WTC11 (cell line): ENCODE measurements at places on chromosomes 16 and 17.

GRCh38 chr16:73396556-73396955, 348.6 kb upstream of the ZFHX3 start:
- no peaks in the 10 kb centered on the region for H3K36me3 ChIP-seq
- no peak for DNase-seq
- H3K4me1 ChIP-seq: peaks cover 17% of the 10 kb centered on the region

GRCh38 chr16:13335879-13336278, 434.5 kb downstream of the SHISA9 start:
- no peak overlapping the region for H3K4me3 ChIP-seq
- H3K36me3 ChIP-seq: peaks cover 9% of the 10 kb centered on the region
- peaks cover 38% of the 10 kb centered on the region for H3K4me1 ChIP-seq
- no peaks in the 10 kb centered on the region; the same call in 1 of the 2 replicates for H3K27me3 ChIP-seq
- no peak for DNase-seq

- no peaks in the 10 kb centered on the region for H3K36me3 ChIP-seq
- H3K27me3 ChIP-seq: peaks cover 27% of the 10 kb centered on the region
- peak; percentile 48 for DNase-seq
- H3K27ac ChIP-seq: no peak overlapping the region; the same call in 1 of the 2 replicates
- H3K4me3 ChIP-seq: peak overlapping the region; percentile 55
These were observed 82.4 kb upstream of the KIFC3 start for GRCh38 chr16:57884655-57885133.

- no peaks in the 10 kb centered on the region for H3K27me3 ChIP-seq
- no peak overlapping the region for H3K4me3 ChIP-seq
- no peak overlapping the region for H3K27ac ChIP-seq
- H3K36me3 ChIP-seq: no peaks in the 10 kb centered on the region
- DNase-seq: no peak
These were observed 45.3 kb downstream of the TOM1L2 start for GRCh38 chr17:17926840-17927449.

DNA sequence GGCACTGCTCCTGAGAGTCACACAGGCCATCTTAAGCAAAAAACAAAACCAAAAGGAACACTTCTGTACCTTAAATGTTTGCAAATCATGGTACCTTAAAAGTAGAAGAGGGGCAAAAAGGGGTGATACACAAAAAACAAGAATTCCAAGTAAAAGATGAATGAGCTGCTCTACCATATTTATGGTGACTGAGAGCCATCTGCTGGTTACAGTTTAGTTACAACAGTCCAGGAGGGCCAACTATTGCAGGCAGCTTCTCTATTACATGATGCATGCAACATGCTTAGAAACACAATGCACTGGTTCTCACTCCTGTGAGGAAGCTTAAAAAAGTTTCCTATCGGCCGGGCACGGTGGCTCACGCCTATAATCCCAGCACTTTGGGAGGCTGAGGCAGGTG, 53.5 kb downstream of the STX8 start:
- peaks cover 27% of the 10 kb centered on the region for H3K4me1 ChIP-seq
- H3K27me3 ChIP-seq: no peaks in the 10 kb centered on the region
- no peak overlapping the region for H3K4me3 ChIP-seq
